Activated CD8-positive, alpha-beta memory T cell treated with anti-CD3 and anti-CD28 coated beads for 1 hour (primary cell): ENCODE measurements at places on chromosomes 12 and 14.

DNA sequence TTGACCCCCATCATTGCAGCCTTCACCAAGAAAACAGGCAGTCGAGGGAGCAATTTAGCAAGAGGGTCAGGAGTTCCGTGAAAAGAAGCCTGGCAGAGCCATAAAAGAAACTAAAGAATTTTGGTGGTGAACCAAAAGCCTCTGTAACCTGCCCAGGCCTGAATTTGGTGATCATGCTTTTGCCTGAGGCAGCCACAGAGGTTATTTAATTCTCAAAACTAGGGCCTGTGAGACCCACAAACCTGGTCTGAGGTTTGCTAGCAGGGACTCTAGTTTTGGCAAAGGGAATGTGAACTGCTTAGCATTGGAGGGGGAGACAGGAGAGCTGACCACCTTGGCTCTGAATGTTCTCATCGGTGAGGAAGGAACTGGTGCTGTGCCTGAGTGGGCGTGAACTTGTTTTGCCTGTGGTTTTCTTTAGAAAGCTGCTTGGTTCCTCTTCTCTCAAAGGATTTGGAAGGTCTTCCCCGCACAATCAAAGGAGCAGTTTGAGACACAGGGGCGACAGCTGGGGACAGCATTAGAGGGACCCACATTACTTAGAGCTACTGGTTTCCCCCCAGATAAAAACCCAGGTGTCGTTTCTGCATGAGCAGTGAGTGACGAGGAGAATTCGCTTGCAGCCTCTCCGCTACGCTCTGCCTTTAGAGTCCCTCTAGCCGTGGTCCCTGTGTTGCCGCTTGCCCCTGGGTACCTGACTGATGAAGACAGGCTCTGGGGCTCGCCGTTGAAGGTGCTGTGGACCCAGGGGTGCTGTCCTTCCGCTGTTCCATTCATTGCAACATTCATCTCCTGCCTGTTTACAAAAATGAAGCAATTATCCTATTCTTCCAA is 12.6 kb upstream of the WNT5B start:
- DNase-seq: no peak

DNA sequence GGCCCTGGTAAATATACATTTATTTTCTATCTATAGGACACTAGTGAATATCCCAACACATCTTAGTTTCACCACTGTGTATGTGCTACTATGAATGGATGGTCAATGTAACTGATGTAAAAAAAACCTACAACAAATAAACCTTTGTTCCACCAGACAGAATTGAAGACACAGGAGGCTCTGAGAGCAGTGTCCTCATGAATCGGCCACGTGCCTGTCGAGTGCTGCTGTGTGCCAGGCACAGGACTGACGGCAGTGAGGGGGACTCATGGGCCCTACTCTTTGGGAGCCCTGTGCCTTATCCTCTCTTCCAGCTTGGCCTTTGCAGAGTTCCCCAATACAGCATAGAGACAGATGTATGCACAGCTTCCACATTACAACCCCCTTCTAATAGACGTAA is 18.2 kb downstream of the CINP start:
- DNase-seq: no peak

DNA sequence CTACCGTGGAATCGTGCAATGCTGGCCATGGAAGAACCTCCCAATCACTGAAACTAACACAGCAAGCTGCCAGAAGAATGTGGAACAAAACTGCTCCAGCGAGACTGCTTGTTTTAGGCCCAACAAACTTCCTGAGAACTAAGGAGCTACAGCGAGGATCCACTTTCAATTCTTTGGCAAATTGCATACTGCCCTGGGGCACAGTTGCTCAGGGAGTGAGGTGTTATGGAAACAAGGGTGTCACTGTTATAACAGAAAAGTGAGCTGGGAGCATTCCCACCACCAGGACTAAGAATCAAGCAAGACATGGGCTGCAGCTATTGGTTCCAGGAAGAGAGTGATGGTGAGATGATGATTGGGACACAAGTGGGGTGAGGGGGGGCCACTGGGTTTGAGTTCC is 1606.1 kb upstream of the FLRT2 start:
- no peak for DNase-seq

DNA sequence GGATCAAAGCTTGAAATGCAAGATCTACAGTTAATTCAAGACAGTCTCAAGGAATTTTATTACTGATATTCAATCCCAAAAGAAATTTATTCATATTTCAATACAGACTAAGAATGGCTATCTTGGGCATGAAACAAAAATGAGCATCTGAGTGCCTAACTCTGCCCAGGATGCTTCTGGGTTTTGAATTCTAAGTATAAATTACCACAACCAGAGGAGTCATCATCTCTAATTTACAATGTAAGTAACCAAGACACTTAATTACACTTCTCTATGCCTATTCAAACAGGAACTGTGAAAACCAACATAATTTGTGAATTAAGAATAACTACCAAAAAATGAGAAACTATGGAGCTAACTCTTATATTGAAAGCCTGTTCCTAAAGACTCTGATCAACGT is 14.1 kb downstream of the OSBPL8 start:
- no peak for DNase-seq

DNA sequence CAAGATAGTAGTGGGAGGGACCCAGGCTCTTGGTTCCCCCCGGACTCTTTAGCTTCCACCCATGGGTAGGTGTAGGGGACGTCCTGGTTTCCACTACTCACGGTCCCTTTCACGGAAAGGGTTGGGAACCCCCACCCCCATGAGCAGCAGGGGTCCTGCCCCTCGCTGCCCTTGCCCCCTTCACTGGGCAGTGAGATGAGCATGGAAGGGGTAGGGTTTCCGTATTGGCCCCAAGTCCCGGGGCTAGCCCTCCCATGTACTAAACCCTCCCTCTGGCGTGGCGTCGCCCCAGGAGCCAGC is 12.7 kb downstream of the AGAP2 start:
- no peak for DNase-seq

GRCh38 chr12:86254399-86255107 is 1.6 kb downstream of the MGAT4C start:
- DNase-seq: no peak

DNA sequence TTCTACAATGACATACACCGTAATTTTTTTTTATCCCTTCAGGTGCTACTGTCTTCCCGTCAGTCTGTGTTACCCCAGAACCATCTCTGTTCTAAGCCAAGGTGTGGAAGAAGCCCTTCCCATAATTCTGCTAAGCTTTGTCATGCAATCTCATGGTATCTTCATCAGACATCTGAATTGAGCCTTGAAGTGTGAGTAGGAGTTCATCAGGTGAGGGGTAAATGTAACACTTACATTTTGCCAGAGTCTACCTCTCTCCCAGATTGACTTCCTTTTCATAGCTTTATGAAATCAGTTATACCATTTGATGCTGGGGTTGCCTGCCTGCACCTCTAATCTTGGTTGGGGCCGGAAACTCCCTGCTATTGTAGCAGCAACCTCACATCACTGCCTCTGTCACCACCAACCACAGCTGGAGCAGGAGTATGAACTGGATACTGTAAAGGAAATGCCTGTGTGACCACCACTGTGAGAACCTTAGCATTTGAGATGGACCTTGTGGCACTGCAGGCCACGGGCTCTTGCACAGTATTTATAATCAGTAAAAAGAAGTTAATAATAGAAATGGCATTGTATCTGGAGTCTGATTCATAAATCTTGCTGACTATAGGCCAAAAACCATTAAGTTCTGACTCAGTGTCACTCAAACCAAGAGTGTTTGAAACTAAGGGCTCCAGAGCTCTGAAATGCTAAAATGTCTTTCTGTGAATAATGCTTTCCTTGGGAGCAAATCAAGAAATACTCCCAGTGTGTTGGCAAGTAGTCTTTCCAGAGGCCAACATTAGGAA is 58.7 kb upstream of the STK38L start:
- DNase-seq: no peak

- DNase-seq: no peak
These were observed 489.1 kb downstream of the RMST start for GRCh38 chr12:97951717-97952116.

- no peak for DNase-seq
These were observed 454.0 kb downstream of the FOXG1 start for GRCh38 chr14:29220566-29220965.
